Placental pericyte (primary cell): ENCODE measurements at places on chromosomes 1 and 21. TPM values are rescaled to one million over a fixed set of nuclear protein-coding genes. Genes with fewer than 3 reads are reported as not detected.

The PGLYRP4 gene
- total RNA-seq: not detected in 2 replicates

The NECTIN4 gene
- total RNA-seq: 1.1 and 2.6 TPM in 2 replicates

The FCRL5 gene
- not detected in 2 replicates for total RNA-seq

The OR2T33 gene
- not detected in 2 replicates for total RNA-seq

The KCNK2 gene
- total RNA-seq: 0.44 and 6.3 TPM in 2 replicates

The UBR4 gene
- total RNA-seq: 212 and 221 TPM in 2 replicates

The DISC1 gene
- 5.7 and 12.7 TPM in 2 replicates for total RNA-seq
